ENCODE measurements at places on chromosomes 2 and 18.

GRCh38 chr2:197198890-197199289 lies 111.7 kb downstream of the ANKRD44 start:
- DNase-seq: no peak

DNA sequence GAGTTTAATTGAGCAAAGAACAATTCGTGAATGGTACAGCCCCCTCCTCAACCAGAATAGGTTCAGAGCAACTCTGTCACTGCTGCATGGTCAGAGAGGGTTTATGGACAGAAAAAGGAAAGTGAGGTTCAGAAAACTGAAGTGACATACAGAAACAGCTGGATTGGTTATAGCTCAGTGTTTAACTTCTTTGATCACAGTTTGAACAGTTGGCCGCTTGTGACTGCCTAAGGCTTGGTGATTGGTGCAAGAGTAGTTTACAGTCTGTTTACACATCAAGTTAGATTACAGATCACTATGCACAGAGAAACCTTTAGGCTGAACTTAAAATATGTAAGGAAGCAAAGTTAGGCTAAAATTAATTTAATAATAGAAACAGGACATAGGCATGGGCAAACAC lies 459.2 kb downstream of the KCNJ3 start:
- DNase-seq: no peak

GRCh38 chr2:229627728-229628127 lies 86.6 kb downstream of the DNER start:
- DNase-seq: no peak

DNA sequence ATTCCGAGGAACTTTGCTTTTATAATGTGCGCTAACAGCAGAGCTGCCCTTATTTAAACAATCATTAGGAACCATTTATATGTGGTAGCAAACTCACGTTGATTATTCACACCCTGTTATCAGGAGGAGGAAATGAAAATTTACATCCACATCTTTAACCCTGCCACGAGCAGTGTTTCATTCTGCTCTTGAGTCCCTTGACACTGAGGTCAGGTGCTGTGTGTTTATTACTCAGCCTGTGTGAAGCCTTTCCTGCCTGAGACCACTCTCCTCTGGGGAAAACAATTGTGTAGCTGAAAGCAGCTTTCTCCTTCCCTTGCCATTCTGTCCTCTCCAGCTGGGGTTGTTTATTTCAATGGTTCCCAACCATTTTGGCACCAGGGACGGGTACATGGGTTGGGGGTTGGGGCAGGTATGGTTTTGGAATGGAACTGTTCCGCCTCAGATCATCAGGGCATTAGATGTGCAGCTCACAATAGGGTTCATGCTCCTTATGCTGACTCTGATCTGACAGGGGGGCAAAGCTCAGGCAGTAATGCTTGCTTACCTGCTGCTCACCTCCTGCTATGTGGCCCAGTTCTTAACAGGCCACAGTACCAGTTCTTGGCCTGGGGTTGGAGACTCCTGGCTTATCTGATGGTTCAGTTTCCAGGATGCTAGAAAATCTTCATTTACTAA lies 651.1 kb downstream of the TDRD15 start:
- no peak for DNase-seq

- no peak for DNase-seq
Observed at GRCh38 chr18:58400331-58400870, 228.5 kb downstream of the ALPK2 start.

DNA sequence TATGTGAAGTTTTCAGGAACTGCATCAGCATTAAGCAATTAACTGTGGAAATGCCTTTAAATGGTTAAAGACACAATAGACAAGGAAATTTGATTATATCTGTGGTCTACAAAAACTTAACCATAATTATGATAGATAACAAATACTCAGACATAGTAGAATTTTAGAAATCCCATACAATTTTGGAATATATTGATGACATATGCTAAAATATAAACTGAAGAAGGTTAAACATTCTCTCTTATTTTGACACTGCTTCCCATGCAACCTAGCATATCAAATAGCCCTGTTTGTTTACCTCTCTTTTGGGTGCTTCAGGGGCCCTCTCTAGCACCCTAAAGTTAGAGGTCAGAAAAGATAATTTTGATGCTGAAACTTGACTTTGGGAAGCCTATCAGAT lies 1274.8 kb upstream of the SLC39A10 start:
- no peak for DNase-seq
